ENCODE measurements at places on chromosomes 11 and 22.

- H3K4me1 ChIP-seq, result peaks cover 11% of the 10 kb centered on the region
- H3K27ac ChIP-seq, result no peak overlapping the region
- no peak for DNase-seq
- H3K36me3 ChIP-seq, result peaks cover 29% of the 10 kb centered on the region
Measured at GRCh38 chr22:30009478-30009877, 70.8 kb upstream of the HORMAD2 start.

- peaks cover 42% of the 10 kb centered on the region for H3K27me3 ChIP-seq
- no peaks in the 10 kb centered on the region for H3K4me1 ChIP-seq
- H3K27ac ChIP-seq, result no peak overlapping the region
- H3K4me3 ChIP-seq, result no peak overlapping the region
- DNase-seq, result no peak
Measured at GRCh38 chr22:39731881-39732555, 161.5 kb downstream of the CACNA1I start.

DNA sequence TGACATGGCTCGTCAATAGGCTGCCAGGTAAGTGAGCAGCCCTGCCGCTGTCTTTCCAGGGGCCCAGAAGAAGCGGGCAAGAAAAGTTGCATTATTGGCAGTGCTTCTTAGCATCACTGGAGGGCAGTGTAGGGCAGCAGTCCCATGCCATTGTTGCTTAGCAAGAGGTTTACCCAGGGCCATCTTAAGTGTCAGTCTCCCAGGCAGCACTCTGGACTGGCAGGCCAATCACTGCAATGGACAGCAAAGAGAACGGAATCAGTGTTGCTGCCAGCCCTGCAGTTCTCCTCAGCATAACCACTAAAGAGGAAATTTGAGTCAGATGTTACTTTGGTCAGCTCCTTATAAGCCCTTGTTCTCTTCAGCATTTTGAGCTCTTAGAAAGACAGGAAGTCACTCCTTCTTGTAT lies 13.4 kb upstream of the GRK2 start:
- H3K27ac ChIP-seq, result peak overlapping the region; percentile 85
- no peak overlapping the region for H3K4me3 ChIP-seq
- peaks cover 90% of the 10 kb centered on the region for H3K36me3 ChIP-seq
- H3K27me3 ChIP-seq, result no peaks in the 10 kb centered on the region
- H3K4me1 ChIP-seq, result peaks cover 52% of the 10 kb centered on the region

GRCh38 chr11:10680956-10681487 lies 12.5 kb downstream of the IRAG1 start:
- no peak overlapping the region for H3K4me3 ChIP-seq
- no peaks in the 10 kb centered on the region for H3K36me3 ChIP-seq
- no peak for DNase-seq
- peaks cover 29% of the 10 kb centered on the region for H3K27me3 ChIP-seq

DNA sequence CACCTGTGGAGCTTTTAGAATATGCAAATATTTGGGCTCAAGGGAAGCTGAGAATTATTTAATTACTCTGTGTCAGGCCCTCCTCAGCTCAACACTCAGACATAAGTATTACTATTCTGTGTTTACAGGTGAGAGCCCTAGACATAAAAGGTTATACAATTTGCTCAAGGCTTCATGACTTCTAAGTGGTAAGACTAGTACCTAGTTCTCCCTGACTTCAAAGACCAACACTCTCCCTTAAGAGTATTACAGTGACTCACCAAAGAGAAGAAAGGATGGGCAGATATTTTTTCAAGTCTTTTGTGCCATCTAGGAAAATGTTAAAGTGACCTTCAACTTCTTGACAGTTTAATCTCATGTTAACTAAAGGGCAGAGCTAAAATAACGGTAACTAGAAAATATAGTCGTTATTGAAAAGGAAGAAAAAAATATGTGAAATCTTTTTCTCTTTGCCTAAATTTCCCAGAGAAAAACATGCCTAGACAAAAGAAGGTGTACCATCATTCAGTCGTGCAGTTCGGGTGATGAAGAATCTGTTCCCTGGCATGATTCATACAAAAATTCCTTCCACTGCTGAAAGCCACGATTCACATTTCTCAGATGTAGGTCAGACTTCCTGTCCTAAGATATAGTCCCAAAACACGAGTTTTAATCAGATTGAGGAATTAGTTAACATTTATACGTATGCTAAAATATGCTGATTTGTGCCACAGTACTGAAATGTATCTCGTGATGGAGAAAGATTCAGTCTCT lies 849.1 kb upstream of the API5 start:
- no peak for DNase-seq
- H3K27me3 ChIP-seq, result no peaks in the 10 kb centered on the region
- H3K4me3 ChIP-seq, result no peak overlapping the region
- H3K4me1 ChIP-seq, result no peaks in the 10 kb centered on the region
- H3K27ac ChIP-seq, result no peak overlapping the region
- H3K36me3 ChIP-seq, result no peaks in the 10 kb centered on the region

Measured in activated naive CD4-positive, alpha-beta T cell treated with anti-CD3 and anti-CD28 coated beads, Interleukin-2, amount 10 ng/mL, durations not matched to agents 7 days and 5 days (primary cell).